DMS 273 treated with DMSO at 0.1 percent for 48 hours (cell line): ENCODE measurements at places on chromosomes 7 and 10.

GRCh38 chr10:52955337-52955736 is 182.8 kb upstream of the MBL2 start:
- no peak for DNase-seq

- no peak for DNase-seq
Measured at GRCh38 chr7:37916017-37916672, 472 bp downstream of the SFRP4 start.

DNA sequence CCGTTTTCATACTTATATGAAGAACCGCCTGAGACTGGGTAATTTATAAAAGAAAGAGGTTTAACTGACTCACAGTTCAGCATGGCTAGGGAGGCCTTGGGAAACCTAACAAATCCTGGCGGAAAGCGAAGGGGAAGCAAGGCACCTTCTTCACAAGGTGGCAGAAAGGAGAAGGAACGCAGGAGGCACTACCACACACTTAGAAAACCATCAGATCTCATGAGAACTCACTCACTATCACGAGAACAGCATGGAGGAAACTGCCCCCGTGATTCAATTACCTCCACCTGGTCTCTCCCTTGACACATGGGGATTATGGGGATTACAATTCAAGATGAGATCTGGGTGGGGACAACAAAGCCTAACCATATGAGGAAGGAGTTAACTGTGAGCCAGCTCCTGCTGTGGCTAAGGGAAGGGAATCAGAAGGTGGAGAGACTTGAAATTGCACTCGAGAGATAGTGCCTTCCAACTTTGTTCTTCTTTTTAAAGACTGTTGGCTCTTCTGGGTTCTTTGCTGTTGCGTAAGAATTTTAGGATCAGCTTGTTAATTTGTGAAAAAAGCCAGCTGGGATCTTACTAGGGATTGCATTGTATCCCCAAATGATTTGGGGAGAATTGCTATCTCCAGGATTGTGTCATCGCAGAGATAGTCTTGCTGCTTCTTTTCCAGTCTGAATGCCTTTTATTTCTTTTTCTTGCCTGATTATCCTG is 21.0 kb downstream of the OPTN start:
- DNase-seq = no peak

- DNase-seq = peak; percentile 89
Measured at GRCh38 chr7:84112771-84113170, 81.8 kb downstream of the SEMA3A start.

- DNase-seq = no peak
Measured at GRCh38 chr10:100744987-100745881, at the start of gene PAX2. Gene PAX2, plus strand, starts transcription at chr10:100745582. Its CDS starts 679 bp downstream, at chr10:100746261.

DNA sequence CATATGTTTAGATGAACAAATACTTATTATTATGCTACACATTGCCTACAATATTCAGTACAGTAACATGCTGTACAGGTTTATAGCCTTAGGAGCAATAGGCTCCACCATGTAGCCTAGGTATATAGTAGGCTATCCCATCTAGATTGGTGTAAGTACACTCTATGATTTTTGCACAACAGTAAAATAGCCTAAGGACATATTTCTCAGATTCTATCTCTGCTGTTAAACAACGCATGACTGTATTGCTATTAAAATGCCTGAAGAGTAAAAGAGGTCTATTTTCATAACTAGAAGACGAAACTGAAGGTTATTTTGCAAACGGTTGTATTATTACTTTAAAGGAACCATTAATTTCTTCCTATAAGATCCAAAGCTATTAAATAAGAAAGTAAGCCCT is 88.3 kb downstream of the SEMA3A start:
- DNase-seq = no peak

DNA sequence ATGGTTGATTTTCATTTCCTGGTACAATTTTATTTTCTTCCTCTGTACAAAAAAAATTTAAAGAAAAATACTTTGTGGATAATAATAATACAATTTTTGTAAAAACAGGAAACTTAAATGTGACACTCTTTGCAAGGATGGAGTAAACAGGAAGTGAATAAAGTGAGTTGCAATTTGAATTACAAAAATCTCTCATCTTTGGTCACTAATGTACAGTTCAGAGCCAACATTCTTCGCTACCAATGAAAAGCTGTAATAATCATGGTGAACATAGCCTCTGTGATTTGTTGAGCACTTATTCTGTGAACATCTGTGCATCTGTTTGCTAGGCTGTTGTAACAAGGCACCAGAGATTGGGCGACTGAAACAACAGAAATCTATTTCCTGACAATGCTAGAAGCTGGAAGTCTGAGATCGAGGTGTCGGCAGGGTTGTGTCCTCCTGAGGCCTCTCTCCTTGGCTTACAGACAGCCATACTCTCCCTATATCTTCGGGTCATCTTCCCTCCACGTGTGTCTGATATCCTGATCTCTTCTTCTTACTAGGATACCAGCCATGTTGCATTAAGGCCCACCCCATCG is 295.3 kb upstream of the KLF6 start:
- no peak for DNase-seq

DNA sequence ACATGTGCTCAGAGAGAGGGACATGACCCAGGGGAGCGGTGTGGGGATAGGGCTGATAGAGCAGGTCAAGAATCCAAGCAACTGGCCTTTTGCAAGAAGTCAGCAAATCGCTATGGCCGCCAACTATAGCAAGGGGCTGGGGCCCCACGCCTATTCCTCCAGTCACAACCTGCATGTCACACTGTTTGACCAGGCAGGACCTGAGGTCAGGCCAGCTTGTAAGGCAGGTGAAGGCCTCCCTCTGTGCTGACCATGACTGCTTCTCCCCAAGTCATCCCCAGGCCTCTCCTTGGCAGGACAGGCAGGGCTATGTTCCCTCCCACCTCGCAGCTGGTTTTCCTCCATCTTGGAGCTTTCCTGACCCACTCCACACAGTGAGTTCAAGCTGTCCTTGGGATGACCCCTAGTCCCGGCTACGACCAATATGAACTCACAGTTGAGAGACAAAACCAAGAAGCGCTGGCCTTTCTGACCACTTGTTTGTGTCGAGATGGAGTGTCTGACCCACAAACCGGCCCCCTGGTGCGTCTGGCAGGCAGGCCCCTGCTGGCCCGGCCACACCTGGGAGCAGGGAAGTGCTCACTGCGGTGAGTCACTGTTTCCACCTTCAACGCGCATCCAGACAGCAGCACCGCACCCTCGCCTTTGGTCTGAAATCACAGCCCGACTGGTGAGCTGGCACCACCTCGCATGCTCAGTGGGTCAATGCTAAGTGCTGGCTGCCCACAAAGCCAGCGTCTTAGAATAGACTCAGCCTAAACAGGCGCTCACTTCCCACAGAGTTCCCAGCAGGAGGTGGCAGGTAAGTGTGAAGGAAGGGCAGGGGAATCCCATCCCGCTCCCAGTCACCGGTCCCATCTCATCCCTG is 81.4 kb downstream of the VWA2 start:
- no peak for DNase-seq

DNA sequence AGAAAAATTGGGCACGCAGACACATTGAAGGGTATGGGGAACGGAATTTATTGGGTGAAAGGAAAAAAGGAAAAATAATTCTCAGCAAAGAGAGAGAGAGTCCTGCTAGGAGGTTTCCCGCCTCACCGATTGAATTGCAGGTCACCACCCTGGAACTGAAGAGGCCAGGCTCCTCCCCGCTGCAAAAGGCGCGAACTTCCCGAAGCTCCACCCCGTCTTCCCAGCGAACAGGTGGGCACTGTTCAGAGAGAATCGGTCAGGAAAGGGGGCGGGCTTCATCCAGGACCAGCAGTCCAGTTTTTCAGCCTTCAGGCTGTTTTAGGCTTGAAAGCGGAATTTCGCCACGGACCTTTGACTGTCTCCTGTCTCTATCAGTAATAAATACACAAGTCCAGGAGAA is 27.3 kb upstream of the CADPS2 start:
- no peak for DNase-seq

DNA sequence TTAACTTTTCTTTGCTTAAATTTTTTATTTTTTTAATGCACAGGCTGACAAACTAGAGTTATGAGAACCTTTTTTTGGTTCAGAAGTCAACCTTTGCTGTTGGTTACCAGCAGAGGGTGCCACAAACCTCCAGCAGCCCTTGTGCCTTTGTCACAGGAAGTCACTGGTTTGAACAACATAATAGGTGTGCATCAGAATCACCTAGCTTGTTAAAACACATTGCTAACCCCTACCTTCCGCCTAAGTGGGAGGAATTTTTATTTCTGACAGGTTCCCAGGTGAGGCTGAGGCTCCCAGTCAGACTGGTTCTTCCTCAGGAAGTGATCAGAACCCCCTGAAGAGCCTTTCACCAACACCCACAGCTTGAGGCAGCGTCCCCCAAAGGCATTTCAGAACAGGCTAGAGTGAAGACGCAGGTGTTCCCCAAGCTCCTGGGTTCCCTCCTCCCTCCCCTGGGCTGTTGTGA is 22.6 kb upstream of the VDAC2 start:
- DNase-seq = no peak

GRCh38 chr10:74586088-74586585 is 240.3 kb upstream of the KAT6B start:
- DNase-seq = peak; percentile 16
